RWPE1 (cell line): ENCODE measurements at places on chromosomes 5 and 9.

DNA sequence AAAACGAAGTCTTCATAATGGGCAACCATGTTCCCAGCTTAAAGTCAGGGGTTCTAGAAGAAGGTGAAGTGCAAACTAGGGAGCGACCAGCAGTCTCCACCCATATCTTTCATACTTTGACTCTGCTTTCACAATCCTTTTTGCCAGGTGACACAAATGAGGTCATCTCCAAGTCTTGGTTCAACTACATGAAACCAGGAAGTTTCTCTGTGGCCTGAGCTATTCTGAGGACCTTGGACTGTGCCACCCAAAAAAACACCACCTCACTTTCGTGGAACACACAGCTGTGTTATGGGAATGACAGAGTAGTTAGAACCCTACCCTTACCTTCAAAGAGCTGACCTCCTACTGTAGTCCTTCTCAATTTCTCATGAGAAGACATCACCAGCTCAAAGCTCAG is 309.2 kb downstream of the AGTPBP1 start:
- DNase-seq: no peak

- peak; percentile 20 for DNase-seq
These were observed 78.5 kb downstream of the HMHB1 start for GRCh38 chr5:143890487-143890886.

DNA sequence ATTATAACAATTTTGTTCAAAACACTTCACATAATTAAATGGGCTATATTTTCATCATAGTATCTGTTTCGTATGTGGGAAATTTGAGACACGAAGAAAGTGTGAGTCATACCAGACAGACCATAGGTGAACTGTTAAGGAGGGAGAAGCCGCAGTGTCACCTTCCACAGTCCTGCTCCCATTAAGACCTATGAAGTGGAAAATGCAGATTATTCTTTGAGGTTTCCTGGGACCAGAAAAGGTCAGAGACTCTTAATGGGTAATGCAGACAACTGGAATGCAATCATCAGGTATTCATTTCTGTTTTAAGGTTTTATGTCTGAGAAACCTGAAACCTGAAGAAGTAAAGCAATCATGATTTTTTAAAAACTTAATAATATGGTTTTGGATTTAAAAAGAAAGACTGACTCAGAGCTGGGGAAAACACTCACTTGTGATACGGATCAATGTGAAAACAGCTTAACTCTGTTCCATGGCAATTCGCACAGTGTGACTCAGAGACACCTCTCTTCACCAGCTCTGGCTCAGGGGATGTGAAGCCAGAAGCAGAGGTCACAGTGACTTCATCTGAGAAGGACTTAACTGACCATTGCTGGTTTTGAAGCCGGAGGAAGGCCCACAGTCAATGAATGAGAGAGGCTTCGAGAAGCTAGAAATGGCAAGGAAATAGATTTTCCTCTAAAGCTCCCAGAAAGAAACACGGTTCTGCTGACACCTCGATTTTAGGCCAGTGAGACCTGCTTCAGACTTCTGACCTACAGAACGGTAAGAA is 17.2 kb upstream of the GCNT1 start:
- DNase-seq: no peak

GRCh38 chr5:82406205-82406773 is 128.1 kb upstream of the RPS23 start:
- DNase-seq: peak; percentile 95

DNA sequence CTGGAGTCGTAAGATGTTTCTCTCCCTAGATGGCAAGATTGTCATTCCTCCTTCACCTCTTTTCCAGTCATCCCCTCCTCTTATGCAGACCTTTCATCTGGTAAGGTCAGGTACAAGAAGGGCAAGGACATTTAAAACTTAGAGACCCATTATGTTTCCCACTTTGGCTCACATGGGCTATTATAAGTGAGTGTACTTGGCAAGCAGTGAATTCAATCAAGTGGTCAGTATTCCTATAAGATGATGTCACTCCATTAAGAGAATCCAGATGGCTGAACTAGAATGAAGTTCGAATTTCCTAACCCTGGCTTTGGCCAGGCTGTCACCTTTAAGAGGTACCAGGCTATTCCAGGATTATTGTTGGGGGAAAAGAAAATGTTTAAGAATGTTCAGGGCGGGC is 32.2 kb downstream of the ZNF131 start:
- DNase-seq: no peak

DNA sequence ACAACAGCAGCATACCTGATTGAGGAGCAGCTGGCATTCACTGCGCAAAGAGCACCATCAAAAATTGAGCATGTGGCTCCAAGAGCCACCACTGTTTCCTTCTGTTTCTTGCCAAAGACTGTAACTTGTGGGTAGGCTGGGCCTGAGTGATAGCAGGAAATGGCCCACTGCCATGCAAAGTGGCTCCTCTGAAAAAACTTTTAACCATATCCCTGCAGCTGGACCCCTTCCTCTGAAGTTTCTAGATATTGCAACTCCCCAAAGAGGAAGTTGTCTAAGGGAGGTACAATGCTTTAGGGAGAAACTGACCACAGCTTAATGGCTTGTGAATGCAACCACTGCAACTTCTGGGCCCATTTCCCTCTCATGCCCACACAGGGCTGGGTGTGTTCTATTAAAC is 355.4 kb upstream of the PDE4D start:
- no peak for DNase-seq

- DNase-seq: peak; percentile 48
These were observed 1.7 kb downstream of the SH3PXD2B start for GRCh38 chr5:172452398-172453205.

- peak; percentile 33 for DNase-seq
These were observed 150.1 kb downstream of the OSTF1 start for GRCh38 chr9:75238311-75238976.

DNA sequence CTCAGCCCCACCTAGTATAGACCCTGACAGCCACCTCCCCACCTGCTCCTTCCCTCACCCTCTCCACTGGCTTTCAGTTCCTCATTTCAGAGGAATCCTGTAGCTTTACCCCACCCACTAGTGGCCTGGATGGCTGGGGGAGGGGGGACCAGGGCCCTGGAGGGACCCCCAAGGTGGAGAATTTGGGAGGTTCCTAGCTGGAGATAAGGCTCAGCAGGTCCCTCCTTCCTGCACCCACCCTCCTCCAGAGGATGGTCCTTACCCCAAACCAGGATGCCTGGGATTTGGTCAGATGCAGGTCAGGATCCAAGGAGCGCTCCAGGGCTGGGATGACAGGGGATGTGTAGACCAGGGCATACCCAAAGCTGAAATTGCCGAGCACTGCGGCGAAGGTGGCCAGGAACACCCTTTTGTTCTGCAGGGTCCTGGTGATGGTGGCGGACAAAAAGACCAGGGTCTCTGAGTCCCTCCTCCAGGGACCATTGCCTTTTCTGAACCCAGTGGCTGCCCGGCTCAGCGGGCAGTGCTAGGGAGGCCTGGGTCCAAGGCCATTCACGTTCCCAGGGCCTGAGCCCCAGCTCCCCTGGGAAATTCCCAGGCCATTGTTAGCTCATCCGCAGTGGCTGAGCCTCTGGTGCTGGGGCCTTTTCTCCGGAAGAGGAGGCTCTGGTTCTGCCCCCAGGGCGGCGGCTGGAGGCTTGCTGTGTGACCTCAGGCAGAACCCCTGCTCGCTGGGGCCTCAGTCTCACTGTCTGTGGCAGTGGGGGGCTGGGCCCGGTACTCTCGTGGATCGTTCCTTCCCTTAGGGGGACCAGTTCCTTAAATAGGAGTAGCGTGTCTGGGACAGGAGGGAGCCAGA is 678 bp downstream of the SLC2A6 start:
- peak; percentile 60 for DNase-seq

DNA sequence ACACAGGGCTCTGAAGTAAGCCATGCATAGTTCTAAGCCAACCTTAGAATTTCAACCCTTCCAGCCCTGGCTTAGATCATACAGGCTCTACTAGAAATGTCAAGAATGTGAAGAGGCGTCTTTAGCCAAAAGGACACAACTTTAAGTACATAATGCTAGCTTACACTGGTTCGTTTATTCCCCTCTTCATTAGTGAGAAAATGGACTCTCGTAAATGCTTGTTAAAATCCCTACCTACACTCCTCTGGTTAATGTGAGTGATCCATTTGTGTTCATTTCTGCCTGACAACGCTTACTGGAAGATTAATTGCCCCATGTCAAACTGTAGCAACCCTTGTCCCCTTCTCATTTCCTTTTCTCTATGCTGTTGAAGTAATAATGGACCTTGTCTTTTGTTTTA is 149.3 kb upstream of the POU5F2 start:
- no peak for DNase-seq

GRCh38 chr5:95107138-95107537 is 177.8 kb downstream of the MCTP1 start:
- no peak for DNase-seq

DNA sequence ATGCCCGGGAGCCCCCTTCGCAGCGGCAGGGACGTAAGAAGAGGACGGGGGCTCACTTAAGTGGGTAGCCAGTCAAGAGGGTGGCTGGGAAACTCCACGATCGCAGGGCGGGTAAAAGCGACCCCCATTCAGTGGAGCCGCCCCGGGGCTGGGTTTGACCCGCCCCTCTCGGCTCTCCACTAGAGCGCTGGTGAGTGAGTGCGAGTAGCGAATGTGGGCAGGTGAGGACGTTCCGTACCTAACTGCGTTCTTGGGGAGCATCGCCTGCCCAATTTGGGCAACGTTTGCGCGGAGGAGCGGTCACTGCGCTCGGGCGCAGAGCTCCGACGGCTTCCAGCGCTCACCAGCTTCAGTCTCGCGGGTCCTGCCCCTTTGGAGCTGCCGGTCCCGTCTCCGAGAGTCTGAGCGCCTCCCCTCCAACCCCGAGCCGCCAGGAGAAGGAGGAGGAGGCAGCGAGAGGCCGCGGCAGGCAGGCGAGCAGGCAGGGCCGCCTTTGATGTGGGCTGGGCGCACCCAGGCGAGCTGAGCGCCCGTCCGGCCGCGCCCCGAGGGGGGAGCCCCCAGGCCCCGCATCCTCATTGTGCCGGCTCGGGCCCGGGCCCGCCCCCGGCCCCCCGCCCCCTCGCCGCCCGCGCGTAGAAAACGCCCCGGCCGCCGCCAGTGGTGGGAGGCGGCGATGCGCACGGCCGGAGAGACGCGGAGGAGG is at the start of gene FGF18:
Gene FGF18, plus strand, starts transcription at position 666 of the 706 bp plus-strand sequence. CDS start 553 bp downstream, outside the sequence.
- DNase-seq: peak; percentile 48

GRCh38 chr9:113658545-113658895 is 195.0 kb downstream of the RGS3 start:
- DNase-seq: no peak

DNA sequence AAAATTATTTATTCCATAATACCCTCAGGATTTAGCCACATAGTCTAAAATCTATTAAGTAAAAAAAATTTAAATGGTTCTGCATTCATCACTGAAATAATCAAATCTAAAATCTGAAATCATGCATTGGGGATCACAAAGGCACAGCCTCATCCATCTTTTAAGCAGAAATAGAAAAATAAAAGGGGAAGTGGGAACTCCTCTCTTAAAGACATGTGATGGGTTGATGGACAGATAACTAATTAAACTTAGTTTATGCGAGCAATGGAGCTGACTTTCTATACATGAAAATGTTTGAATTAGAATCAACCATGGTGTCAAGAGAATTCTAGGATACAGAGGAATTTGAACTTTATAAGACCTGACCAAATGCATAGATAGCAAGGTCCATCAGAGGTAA is 170.5 kb downstream of the GABRB2 start:
- no peak for DNase-seq

GRCh38 chr5:69013481-69013880 is 80.3 kb upstream of the SLC30A5 start:
- DNase-seq: no peak

DNA sequence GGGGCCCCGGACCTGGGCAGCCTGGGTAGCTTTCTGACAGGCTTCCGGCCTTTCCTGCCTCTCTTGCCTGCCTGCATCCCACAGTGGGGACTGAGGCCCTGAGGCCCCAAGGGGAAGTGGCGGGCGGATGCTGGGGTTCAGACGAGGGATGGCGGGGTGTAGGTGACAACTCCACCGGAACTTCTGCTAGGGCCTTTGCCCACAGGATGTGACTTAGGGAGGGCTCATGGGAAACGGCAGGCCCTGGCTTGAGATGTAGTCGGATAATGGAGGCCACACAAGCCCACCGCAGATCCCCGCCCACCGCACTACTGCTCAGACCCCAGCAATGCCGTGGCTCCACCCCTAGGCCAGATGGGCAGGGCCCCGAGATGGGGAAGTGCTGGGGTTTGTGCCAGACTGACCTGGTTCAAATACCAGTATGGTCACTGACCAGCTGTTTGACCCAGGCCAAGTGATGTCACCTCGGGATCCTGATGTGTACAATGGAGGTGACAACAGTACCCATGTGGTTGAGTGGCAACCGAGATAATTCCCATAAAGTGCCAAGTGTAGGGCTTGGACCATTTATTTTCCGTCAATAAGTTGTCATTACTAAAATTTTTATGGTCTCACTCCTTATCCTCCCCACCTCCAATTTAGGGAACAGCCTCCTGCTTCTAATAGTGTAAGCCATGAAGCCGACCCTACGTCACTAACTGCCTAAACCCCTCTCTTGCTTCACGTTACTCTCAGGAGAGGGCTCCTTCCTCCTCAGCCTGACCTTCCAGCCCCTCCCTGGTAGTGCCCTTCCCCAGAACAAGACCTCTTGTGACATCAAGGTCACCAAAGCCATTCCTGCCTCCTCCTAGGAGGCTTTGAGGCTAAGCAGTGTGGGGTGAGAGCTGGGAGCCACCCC is 2.5 kb upstream of the CDK9 start:
- DNase-seq: no peak

GRCh38 chr5:85466423-85466822 is 1081.7 kb upstream of the EDIL3 start:
- DNase-seq: no peak

GRCh38 chr5:9156282-9156681 is 389.6 kb downstream of the SEMA5A start:
- peak; percentile 8 for DNase-seq

- no peak for DNase-seq
These were observed 23.5 kb downstream of the KLF9 start for GRCh38 chr9:70390933-70391341.

GRCh38 chr9:27561685-27562084 is 11.6 kb downstream of the C9orf72 start:
- no peak for DNase-seq

GRCh38 chr5:36787365-36788093 is 89.0 kb upstream of the NIPBL start:
- DNase-seq: no peak

DNA sequence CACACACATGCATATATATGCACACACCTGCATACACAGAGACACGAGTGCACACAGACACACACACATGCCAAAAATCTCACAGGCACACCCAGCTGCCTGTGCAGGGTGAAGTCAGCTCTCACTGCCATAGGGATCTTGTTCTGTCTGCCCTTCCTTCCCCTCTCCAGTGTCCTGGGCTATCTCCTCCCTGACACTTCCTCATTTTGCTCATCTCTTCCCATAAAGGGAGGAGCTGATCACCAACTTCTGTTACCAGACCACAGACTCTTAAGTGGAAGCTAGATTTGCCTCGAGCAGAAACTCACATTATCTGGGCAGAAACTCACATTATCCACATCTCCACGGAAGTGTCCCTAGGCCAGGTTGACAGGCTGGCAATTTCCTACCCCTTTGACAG is 28.7 kb downstream of the LCP2 start:
- DNase-seq: no peak
